ENCODE measurements at places on chromosomes 3 and 15.

DNA sequence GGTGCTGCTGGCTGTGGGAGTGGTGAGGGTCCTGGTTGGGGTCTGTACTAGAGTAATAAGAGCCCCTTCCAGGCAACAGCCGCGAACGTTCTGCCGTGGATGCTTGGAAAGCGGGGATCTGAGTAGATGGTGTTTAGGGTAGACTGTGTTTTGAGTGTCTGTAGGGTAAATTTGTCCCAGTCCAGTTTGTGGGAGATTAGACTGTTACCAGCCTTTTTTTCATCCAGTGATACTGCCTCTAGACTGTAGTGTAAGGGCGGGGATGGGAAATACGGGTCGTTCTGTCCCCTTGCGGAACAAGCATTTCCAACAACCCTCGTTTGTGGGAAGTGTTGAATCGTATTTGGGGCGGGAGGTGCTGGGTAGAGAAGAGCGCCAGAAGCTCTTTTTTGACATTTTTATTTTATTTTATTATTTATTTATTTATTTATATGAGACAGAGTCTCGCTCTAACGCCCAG is 424 bp downstream of the HAUS2 start:
- DNase-seq = no peak

DNA sequence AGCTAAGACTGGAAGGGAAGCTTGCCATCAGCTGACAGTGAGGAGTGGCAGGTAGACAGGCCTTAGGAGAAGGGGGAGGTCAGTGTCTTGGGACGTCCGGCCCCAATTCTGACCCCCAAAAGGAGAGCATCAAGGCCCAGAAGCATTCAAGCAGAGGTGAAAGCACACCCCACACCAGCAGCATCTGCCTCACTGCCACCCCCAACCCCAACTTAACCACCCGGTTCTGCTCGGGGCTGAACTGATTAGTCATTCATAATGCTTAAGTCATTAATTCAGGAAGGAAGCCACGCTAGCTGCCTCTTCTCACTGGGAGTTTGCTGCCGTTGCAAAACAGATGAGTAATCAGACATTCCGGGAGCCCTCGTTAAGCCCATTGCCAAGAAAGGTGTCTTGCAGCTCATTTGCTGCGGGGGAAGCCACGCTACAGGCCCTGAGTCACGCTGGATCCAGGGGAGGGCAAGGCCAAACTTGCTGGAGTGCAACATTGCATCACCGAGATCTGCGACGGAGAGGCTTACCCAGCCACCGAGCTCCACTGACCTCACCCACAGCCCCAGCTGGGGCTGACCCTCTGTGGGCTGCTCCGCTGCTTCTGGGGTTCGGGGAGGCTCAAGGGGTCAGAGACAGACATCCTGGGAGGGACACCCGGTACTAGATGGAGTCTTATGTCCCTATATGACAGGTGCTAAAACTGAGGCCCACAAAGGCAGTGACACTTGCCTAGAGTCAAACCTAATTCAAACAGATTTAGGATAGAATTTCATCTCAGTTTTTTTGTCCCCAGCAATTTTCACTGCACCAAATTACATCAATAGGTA is 46.4 kb upstream of the HES1 start:
- peak; percentile 60 for DNase-seq

DNA sequence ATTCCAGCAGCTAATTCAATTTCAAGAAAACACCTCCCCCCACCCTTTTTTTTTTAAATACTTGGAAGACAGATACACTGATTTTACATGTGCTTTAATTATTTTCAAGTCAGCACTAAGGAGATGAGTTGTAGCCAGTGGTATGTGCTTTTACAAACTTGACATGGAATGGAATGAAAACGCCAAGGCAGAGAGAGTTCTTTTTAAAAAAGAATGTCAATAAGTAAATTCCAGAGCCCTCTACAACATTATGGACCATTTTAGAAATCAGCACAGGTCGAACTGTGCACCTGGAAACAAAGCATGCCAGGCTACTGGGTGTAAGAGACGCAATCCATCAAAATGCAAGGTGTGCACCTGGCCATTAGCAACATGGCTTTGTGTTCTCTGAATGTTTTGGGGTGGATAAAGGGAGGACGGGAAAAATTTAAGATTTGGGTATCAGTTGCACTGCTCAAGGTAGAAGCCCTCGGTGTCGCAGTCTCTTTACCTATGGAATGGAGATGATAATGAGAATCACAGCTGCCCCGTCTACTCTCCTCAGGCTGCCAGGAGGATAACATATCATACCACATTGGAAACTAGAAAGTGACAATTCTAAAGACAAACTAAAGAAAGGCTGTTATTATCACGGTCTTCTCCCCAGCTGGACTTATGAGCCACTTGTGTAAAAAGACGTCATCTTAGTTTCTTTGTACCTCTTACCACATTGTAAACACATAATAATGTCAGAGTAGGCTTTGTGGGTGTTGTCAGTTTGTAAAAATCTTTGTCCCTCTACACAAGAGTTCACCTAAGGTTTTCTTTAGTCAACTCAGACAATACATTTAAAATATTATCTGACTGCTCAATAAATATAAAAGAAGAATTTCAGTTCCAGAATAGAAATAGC is 107.4 kb upstream of the PRICKLE2 start:
- no peak for DNase-seq

- no peak for DNase-seq
These were observed 167.8 kb upstream of the CCDC54 start for GRCh38 chr3:107209302-107209990.

DNA sequence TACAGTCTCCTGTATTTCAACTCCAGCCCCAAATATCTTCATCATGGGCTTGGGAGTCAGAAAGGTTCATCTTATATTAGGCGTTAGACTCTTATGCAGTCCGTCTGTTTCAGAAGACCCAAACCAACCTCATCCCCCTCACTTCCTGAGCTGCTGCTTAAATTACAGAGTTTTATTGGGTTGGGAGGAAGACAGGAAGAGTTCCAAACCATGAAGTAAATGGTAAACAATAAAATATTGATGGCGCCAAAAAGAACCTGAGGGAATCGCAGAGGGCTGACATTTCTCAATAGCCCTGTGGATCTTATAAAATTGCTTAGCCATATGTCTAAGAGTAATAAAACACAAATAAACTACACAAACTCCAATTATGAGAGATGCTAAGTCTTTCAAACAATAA is 116.9 kb upstream of the C3orf80 start:
- no peak for DNase-seq

DNA sequence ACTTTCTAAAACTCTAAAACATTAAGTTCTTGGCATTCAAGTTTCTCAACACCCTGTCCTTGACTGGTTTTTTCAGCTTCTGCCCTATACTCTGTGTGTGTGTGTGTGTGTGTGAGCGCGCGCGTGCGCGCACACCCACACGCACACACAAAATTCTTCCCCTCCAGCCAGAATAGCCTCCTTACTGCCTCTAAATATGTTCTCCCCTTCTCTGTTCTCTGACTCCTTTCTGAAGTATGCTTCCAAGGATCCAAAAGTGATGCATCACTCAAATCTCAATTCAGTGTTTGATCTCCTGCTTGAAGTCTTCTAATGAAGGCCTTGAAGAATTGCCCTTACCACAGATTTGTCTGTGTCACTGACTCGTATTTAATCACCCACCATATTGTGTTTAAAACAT is 129.8 kb downstream of the SLC25A26 start:
- no peak for DNase-seq

DNA sequence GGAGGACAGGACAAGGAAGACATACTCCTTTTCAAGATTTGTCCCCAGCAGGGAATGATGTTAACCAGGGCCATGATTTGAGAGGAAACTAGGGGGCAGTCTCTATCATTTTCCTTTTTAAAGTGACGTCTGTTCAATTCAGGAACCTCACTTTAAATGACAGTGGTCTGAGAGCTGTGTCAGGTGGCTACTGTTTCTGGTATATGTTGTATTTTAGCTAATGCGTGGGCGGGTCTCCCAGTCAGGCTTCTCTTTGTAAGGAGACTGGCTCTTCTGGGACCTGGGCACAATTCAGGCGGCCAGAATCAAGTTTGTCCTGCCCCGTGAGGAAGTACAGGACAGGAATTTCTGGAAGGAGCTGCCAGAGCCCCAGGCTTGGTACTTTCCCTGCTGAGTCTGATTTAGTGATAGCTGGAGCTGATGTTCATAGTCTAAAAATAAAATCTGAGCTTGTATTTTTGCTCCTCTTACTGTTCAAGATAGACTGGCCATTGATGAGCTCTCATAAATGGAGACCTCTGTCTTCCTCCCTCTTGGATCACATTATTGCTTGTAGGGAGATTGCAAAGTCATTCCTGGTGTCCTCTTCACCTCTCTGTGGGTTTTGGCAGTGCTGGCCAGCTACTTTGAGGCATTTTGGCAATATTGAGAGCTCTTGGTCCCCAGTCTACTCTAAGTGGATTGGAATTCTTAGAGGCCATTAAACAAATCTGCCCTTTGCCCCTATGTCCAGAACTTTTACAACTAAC is 25.6 kb downstream of the SQOR start:
- DNase-seq = no peak

DNA sequence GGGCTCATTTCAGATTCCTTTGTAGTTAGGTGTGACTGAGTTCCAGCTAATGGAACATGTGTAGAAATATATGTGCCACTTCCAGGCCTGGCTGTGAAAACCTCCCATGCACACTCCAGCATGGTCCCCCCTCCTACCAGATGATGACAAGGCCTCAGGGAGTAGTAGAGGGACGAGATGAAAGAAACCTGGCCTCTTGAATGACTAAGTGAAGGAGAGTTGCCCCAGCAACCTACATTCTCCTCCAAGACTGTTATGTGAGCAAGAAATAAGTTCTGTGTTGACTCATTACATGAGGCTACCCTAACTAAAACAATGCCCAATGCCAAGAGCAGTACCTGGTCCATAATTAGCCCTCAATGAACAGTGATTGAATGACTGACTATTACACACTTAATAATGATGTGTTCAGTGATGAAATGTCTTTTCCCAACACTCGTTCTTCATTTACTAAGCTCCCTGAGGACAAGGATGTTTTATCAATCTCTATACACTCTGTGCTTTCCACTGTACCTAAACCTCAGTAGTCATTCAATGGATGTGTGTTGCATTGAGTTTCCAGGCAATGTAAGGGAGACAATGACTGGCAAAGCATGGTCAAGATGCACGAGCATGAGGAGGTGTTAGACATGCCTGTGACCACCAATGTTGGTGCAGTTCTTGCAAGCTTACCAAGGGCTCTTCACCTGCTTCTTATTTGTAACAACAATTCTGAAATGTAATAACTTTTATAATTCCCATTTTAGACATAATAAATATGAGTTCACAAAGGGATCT is 62.0 kb upstream of the BCL6 start:
- no peak for DNase-seq

DNA sequence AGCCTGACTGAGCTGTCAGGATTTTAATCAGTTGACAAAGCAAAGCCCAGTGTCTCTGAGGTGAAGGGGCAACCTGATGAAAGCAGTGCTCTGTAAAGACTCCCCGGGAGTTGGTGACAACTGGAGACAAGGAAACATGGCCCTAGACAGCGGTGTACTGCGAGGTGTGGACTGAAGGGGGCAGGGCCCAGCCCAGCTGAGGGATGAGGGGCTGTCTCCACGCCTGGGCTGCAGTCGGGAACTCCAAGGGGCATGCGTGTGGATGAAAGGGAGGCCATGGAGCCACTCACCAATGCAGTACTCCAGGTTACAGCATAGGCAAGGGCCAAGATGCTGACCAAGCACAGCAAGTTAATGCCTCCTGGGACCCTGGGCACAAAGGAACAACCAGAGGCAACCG is 45.1 kb downstream of the SCAP start:
- DNase-seq = no peak

- no peak for DNase-seq
These were observed 1034.7 kb downstream of the FHIT start for GRCh38 chr3:60216462-60217075.

DNA sequence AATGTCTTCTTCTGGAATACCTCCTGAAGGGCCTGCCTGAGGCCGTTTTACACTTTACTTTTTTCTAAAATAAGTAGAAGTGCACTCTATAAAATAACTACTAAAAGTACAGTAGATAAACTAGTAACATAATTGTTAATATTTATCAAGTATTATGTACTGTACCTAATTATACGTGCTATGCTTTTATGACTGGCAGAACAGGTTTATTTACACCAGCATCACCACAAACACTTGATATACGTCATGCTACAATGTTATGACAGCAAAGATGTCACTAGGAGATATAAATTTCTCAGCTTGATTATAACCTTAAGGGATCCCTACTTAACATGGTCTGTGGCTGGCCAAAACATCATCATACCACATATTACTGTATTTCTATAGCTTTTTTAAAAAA is 29.4 kb downstream of the DLG1 start:
- no peak for DNase-seq

GRCh38 chr3:121896823-121897222 is 2.6 kb downstream of the SLC15A2 start:
- DNase-seq = no peak

DNA sequence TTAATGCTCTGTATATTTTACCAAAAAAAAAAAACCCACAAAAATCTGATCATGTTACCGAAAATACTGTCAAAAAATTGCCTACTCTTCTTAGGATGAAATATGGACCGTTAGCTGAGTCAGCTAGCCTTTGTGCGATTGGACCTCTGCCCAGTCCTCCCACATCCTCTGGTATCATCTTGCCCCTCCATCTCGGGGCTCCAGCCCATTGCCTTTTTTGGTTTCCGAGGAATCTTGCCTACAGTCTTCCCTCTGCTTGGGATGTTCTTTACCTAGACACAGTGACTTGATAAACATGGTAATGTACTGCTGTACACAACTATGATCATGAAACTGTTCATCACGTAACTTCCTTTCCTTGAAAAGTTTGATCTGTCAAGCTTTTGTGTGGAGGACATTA is 371.4 kb downstream of the SV2B start:
- no peak for DNase-seq

DNA sequence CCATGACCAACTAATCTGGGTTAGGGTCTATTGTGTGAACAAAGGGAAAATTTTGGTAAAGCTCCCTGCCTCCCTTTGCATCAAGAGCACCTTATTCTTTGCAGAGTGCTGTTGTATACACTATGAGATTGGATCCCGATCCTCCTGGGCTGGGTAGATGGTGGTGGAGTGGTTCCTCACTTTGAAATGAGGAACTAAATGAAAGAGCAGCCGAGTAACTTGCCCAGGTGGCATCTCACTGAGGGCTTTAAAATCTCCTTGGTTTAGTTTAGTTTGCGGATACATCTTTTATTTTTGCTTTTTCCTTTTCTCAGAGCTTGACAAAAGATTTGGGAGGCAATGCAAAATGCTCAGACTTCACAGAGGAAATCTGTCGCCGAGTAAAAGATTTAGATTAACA is 19.4 kb downstream of the IDH3A start:
- no peak for DNase-seq

GRCh38 chr3:128062033-128062745 is 10.0 kb downstream of the SEC61A1 start:
- no peak for DNase-seq

- DNase-seq = no peak
These were observed 476.8 kb downstream of the C3orf38 start for GRCh38 chr3:88626456-88627120.

GRCh38 chr15:56124391-56124790 is 119.3 kb downstream of the RFX7 start:
- no peak for DNase-seq

- no peak for DNase-seq
These were observed 33.8 kb downstream of the MSL2 start for GRCh38 chr3:136162322-136162721.

GRCh38 chr3:128077665-128078064 is 25.4 kb downstream of the SEC61A1 start:
- no peak for DNase-seq

GRCh38 chr3:176919836-176920765 is 277.2 kb downstream of the TBL1XR1 start:
- DNase-seq = no peak

GRCh38 chr3:167587651-167588050 is 66.1 kb downstream of the WDR49 start:
- no peak for DNase-seq

All from caudate nucleus (tissue), 63 donors.